Thoracic aorta (tissue), 2 donors: ENCODE measurements at places on chromosomes 3 and 15. TPM values are rescaled to one million over a fixed set of nuclear protein-coding genes. Genes with fewer than 3 reads are reported as not detected.

The ARL13B gene
- total RNA-seq: 12.6 TPM

The CAMP gene
- total RNA-seq: not detected

The ROBO1 gene
- total RNA-seq: 13.3 TPM

DNA sequence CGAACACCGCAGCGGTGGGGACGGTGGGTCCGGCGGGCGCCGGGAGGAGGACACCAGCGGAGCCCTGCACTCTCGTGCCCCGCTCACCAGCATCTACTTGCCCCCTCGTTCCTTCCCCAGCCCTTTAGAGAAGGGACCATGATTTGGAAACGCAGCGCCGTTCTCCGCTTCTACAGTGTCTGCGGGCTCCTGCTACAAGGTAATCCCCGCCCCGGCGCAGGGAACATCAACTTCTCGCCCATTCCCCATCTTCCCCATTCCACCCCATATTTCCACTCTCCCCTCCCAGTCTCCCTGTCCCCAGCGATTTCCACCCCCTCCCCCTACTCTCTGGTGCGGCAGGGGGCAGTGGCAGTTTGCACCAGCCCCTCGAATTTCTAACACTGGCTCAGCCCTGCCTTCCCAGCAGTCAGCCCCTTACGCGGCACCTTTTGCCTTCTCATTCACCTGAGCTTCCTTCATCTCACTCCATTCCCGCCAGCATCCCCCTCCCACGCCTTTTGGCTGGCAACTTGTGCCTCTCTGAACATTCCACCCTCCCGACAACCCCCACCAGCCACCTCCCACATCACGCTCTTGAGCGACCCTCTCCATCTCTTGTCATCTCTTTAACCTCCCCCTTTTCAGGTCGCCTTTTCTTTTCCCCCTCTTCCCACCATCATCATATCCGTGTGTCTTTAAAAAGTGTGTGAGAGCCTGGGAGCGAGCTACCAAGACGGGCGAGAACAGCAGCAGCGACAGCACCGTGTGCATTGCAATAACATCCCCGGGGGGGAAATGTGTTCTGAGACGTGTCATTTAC is 882 bp downstream of the CADM2 start:
- no peak for DNase-seq

- DNase-seq: no peak
These were observed 176.9 kb downstream of the TNIK start for GRCh38 chr3:171283183-171283847.

DNA sequence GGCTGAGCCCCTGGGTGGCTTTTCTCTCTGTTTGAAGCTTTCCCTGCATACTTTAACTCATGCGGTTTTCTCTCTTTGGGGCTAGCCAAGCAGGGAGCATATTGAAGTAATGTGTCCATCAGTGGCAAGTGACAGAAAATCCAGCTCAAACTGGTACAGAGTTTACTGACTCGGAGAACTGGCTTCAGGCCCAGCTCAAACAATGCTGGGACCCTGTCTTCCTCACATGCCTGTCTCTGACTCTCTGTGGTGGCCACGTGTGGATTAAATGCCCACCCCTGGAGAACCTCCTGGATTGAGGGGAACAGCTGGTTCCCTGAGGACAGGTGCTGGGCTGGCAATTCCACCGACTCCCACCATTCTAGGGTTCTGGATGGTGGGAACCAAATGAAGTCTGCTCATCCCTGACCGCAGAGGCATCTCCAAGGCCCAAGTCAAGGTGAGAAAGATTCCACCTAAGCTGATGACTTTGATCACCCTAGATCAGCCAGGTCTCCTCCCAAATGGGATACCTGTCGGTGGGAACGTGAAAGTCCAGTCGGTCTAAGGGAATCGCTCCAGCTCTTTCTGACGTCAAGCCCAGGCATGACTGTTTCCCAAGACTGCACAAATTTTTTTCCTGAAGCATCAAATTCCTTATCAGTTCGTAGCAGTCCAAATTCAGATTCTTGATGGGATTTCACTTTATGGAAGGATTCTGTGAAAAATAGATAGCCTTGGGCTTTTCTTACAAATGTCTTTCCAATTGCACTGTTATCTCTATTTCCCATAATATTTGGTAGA is 16.3 kb upstream of the HDAC11 start:
- DNase-seq: no peak

DNA sequence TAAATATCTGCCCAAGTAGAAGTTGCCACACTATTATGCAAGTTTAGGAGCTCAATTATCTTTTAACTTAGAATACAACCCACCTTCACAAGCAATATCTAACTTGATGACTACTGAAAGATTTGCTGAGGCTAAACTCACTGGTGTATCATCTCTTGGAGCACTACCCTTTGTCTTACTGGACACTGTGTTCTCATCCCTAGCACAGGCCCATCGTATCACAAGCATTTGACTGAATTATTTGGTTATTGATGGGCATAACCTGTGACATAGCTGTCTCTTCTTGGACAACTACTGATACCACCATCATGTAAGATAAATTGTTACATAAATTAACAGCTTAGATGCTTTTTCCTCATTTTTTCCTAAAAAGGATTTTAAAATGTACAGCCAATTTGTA is 216.2 kb upstream of the THBS1 start:
- no peak for DNase-seq

DNA sequence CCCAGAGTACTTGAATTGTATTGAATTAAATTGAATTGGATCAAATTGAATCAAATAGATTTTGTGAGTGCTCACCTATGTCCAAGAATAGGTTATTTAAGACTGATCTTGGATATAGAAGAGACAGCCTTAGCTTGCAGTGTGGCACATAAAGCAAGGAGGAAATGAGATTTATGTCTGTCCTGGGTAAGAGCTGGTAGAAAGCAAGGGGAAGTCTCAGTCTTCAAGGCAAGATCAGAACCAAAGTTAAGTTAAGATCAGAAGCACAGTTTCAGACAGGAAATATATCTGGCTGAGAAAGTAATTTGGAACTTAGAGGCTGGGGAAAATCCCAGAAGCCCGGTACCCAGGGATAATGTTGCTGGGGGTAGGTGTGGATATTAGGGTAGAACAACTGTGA is 244.4 kb upstream of the ARPP21 start:
- no peak for DNase-seq

- DNase-seq: no peak
These were observed 34.0 kb downstream of the KLHL25 start for GRCh38 chr15:85760531-85761371.

GRCh38 chr3:134606033-134607025 is 44.5 kb downstream of the KY start:
- no peak for DNase-seq
